ENCODE measurements at places on chromosomes 5 and 9. TPM values are rescaled to one million over a fixed set of nuclear protein-coding genes. Genes with fewer than 3 reads are reported as not detected.

TLX3 gene
- not detected for total RNA-seq

ANKRA2 gene
- total RNA-seq, result 43.1 TPM

CENPK gene
- total RNA-seq, result 4.9 TPM

NACC2 gene
- 55.2 TPM for total RNA-seq

IL13 gene
- total RNA-seq, result 2.3 TPM

SPINK7 gene
- not detected for total RNA-seq

- DNase-seq, result no peak
Observed at GRCh38 chr9:129774791-129775447, 22.1 kb upstream of the PTGES start.

- DNase-seq, result no peak
Observed at GRCh38 chr9:7056254-7056653, 298.5 kb downstream of the KDM4C start.

- DNase-seq, result no peak
Observed at GRCh38 chr5:74642543-74642863, 2.0 kb upstream of the ENC1 start.

- DNase-seq, result peak; percentile 56
Observed at GRCh38 chr5:141747152-141748141, 65.4 kb upstream of the ARAP3 start.

DNA sequence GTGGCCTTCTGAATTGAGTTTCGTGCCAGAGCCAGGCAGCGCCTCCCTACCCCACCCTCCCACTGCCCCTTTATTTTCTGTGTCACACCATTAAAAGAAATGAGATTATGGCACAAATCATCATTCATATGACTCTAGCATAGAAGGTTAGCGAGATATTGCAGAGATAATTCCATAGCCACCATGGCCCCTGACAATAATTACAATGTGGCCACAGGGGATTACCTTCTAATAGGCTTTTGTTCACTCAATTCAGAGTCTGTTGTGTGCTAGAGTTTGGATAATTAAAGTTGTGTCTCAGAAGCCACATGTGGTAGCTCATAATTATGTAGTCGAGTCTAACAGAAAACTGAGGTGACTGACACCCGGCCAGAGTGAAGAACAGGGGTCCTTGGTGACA, 428.1 kb downstream of the ARHGEF28 start:
- no peak for DNase-seq

All from prostate gland (tissue), 2 donors.